Liver (tissue), 10 donors: ENCODE measurements at places on chromosomes 2 and 18. TPM values are rescaled to one million over a fixed set of nuclear protein-coding genes. Genes with fewer than 3 reads are reported as not detected.

DNA sequence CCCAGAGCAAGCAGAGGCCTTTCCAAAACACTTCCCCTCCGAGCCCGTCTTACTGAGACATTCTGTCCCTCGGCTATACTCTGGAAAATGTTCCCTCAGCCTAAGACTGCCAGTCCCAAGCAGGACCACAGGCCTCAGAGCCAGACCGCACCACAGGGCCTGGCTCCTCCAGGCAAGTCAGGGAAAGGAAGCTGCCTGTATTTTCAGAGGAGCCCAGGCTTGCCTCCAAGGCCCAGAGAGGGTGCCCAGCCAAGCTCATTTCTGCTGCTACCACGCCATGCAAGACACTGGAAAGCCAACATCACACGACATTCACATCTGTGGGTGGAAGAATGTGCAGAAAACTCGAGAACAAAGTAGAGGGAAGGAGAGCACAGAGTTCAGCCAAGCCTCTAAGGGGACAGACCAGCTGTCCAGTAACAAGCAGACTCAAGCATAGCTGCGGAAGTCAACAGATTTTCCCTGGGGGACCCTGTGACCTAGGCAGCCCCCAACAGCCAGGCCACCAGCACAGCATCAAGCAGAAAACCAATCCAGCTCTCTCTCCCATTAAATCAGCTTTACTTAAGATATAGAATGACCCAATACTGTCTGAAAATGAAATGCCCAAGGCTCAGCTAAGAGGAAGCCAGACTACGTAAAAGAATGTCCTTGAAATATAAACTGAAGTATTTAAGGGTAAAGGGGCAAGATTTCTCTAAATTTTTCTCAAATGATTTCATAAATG, 123.9 kb downstream of the ZFP36L2 start:
- no peak for DNase-seq

DNA sequence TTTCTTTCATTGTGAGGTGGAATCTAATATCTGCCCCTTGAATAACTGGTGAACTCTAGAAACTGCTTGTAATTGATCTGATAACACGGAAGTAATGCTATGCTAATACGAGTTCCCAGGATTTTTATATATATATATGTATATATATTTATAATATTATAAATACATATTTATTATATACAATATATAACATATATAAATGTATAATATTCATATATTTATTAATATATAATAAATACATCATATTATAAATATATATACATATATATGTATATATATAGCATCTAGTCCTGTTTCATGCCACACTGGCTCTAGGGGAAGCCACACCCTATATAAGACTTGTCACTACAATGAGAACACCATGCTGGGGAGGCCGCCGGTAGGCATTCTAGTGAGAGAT, 156.7 kb upstream of the CDH19 start:
- DNase-seq: no peak

DNA sequence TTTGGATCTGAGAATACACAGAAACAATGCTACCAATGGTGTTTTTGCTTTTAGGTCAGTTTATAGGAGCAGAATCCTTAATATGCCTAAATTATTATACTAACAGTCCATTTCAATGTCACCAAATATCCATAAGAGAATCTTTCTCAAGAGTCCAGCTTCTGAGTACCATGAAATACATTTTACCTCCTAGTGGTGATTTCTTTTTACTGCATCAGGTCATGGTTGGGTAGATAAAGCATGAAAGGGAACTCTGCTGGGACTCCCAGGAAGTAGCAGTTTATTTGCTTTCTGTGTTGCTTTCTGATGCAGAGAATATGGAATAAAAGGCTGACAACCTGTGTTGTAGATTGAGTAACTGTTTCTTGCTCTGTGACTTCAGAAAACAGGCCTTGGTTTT, 115.6 kb downstream of the PPP1R1C start:
- no peak for DNase-seq

GRCh38 chr18:62329691-62330454, 4.8 kb downstream of the TNFRSF11A start:
- no peak for DNase-seq

- peak; percentile 19 for DNase-seq
Observed at GRCh38 chr2:20439193-20439475, 7.7 kb upstream of the RHOB start.

DNA sequence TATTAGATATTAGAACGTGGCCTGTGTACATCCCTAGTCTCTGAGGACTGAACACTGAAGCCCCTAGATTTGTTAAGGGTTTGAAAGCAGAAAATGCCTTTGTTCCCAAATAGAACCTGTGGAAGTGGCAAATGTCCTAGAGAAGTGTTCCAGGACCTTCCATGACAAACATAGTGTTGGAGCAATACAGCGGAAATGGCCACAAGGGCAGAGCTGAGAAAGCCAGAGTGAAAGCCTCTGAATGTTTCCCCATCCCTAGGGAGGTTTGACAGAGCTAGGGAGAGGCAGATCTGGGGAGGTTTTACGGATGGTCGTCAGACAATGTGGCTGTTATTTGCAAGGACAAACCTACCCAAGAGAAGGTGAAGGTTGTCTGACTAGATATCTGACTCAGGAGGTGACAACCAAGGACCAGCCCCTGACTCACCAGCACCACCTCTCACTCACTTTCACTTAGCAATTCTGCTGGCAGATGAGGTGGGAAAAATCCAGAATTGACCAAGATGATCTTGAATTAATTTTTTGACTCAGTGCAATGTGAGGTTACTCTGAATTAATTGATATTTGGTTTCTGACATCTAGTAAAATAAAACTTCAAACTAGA, 24.1 kb downstream of the RBM43 start:
- DNase-seq: no peak

DNA sequence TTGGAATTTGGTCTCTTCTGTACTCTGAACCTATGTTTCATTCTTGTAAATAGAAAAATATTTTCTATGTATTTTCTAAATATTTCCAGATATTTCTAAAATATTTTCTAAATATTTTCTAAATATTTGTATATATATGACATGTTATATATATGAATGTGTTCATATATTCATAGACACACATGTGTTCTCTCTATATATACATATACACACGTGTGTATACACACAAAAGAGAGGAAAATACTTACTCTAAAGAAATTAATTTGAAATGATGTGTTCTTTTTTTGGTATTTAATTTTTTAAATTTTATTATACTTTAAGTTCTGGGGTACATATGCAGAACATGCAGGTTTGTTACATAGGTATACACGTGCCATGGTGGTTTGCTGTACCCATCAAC, 589.6 kb downstream of the LRRTM4 start:
- DNase-seq: no peak

DNA sequence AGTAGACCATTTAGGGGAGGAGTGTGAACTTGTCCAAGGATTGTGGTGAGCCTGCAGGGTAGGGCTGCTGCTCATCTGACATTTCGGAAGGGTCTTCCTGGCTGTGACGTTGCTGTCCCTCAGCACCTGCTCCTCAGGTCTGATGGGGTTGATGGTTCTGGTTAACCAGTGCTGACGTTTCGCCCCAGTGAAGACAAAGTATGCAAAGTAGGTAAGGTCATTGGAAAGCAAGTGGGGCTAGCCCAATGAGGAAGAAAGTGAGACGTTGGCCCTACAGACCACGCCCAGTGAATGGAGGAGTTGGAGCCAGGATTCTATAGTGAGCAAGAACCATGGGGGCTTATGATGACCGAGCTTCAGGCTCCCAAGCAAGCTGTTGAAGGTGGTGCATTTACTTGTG, 33.4 kb upstream of the ZNF396 start:
- DNase-seq: no peak

DNA sequence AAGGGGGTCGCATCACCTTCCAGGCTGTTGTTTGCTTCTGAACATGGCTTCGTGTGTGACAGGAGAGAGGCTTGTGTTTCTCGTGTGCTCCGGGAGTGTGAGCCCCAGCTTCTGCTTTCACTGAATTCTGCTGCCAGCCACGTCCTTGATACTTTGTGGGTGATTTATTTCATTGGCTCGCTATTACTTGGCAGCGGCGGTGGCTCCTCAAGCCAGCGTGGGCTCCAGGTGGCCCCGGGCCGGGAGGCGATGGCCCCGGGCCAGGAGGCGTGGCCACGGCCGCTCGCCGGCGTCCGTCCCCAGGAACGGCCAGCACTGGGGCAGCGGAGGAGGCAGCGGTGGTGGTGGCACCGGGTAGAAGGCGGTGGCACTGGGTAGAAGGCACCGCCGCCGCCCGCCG, 63.1 kb downstream of the NAPG start:
- no peak for DNase-seq

DNA sequence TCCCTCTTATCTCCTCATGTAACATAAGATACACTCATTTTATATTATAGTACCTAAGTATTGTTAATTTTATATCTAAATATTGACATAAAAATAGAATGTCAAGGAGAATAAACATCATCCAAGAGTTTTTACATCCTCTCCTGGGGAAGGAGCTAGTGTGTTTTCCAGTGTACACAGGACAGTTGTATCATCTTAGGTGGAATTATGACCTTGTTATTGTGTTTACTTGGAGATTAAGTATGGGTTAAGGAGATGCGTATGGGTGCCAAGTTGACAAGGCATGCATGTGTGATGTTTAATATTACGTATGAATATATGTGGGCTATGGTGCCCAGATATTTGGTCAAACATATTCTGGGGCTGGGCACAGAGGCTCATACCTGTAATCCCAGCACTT, 11.2 kb upstream of the DDX1 start:
- DNase-seq: no peak

- no peak for DNase-seq
Observed at GRCh38 chr2:22035361-22035830, 911.6 kb downstream of the TDRD15 start.

GRCh38 chr18:39751161-39751560, 2185.6 kb upstream of the CELF4 start:
- DNase-seq: no peak

DNA sequence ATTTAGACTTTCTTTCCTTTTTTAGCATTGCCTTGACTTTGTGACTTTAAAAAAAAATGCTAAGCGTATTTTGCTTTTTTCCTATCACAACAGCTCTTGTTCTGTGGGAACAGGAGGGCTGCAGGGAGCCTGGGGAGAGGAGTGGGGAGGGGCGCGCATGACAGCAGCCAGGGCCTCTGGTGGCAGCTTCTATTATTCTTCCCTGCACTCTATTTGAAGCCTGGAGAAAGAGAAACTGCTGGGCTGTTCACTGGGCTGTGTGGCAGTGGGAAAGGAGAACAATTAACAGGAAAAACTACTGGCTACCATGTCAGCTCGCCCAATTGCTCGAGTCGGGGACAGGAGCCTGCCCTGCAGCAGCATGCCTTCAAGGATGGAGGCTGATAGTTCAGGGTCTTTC, 119.0 kb upstream of the ZBTB14 start:
- no peak for DNase-seq

DNA sequence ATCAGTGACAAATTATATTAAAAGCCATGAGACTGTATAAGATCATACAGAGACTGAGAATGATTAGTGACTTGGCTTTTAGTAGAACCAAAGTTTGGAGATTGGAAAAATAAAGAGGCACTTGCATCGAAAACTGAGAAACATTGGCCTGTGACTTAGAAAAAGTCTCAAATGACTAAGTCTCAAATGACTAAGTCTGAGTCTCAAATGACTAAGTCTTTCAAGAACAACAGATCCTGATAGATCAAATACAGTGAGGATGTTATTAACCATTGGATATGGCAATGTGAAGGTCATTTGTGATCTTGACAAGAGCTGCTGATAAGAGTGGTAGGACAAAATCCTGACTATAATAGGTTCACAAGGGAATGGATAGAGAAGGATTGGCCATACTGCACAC, 135.5 kb upstream of the FANCL start:
- no peak for DNase-seq

- DNase-seq: peak; percentile 30
Observed at GRCh38 chr2:62467475-62468321, 38.3 kb downstream of the TMEM17 start.

DNA sequence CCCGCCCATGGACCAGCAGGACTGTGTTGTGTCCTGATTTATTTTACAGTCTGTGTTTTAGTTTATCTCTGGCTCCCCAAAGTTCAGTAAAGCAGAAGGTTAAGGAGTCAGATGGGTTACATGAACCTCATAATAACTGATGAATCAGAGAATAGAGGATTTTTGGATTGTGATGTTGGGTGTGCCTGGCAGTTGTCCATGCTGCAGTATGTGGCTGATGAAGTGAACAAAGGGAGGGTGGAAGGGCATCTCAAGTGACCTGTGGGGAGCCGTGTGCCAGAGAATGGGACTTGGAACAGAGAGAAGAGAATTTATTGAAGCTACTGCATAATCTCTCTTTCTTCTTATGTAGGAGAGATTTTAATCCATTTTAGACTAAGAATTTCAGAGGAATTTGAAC, 145.5 kb downstream of the MAP4K4 start:
- no peak for DNase-seq

DNA sequence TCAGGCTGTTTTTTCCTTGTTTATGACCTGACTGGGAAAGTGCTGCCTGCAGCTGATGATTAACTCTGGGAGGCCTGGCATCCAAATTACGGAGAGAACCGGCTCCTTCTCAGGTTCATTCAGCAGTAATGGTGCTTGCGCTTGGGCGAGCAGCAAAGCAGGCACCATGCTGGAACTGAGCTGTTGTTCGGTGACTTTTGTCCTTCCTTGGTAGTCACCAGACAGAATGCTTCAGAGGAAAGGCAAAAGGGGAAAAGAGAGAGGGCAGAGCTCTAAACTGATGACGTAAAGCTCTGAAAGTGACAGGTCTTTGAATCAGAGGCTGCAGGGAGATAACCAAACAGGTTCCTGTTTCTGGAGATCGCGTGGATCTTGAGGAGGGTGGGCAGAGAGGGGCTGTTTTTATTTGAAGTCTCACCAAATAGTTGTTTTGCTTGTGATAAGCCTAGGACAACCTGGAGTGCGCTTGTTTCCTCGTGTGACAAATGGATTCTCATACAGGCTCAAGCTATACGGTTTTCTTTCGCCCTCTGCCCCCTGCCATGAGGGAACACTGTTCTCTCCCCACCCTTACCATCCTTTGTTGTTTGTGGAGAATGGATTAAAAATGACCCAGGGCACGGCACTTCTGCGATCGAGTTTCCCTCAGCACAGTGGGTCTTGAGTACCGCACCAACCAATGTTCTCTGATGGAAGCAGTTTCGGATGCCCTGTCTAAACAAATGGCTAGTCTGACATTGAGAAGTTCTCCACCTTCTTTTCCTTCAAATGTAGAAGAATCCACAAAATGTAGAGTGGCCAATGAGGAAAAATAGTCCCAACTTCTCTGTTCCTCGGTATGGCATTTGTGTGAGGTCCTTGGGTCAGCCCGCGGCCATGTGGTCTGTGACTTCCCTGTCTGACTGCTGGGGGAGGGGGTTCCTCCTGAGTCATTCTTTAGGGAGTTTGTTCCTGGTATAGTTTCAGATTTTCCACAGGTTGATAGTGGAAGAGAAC, 1.3 kb downstream of the RASGRP3 start:
- peak; percentile 40 for DNase-seq

DNA sequence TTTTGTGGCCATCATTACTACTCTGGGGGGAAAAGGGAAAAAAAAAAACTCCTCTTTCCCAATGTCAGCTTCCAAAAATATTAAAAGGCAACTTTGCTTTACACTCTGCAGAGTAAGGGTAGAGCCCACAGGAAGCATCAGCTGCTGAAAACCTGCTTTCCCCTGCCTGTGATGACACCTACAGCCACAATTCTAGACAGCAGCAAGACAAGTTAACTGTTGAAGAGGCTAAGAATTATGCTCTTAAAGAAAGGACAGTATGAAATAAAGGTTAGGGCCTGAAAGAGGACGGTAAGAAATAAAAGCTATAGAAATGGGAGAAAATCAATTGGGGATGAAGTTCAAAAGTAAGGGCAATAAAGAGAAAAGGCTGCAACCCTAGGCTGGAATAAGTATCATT, 3.0 kb downstream of the PDE11A start:
- no peak for DNase-seq

CFC1 gene
- not detected for total RNA-seq

DNAJC5G gene
- not detected for total RNA-seq

SLC8A1 gene
- total RNA-seq: 18.5 TPM

REG3A gene
- total RNA-seq: not detected

FBXO41 gene
- 0.50 TPM for total RNA-seq

MAPRE2 gene
- total RNA-seq: 12.8 TPM
